ENCODE measurements at places on chromosomes 12 and 14.

GRCh38 chr12:90925562-90925961 lies 29.4 kb downstream of the CCER1 start:
- no peak for DNase-seq

- peak; percentile 89 for DNase-seq
Measured at GRCh38 chr14:34227834-34228649, 234.0 kb downstream of the SPTSSA start.

GRCh38 chr12:132668191-132669088 lies 18.7 kb downstream of the POLE start:
- DNase-seq = no peak

DNA sequence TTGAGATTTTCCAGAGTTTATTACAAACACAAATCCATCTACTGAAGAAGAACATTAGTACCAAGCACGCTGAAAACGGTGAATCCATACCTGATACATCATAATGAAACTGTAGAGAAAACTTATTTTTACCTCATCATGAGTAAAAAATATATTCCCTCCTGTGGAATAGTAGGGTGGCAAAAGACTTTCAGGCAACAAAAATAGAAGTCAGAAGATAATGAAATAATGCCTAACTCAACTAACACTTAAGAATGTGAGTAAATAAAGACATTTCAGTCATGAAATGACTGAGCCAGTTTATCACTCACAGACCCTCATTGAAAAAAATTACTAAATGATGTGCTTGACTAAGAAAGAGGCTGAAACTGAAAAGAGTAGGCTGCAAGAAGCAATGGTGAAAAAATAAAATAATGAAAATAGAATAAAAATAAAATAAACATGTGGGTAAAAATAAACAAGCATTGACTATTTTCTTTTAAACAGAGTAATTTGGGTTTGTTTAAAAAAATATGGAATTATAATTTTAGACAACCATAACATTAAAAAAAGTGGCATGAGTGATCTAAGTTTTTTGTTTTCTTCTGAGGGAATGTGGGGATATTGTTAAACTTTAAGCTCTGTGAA lies 148.6 kb downstream of the ASCL1 start:
- no peak for DNase-seq

GRCh38 chr12:2785017-2785416 lies 9.8 kb upstream of the FKBP4 start:
- no peak for DNase-seq

DNA sequence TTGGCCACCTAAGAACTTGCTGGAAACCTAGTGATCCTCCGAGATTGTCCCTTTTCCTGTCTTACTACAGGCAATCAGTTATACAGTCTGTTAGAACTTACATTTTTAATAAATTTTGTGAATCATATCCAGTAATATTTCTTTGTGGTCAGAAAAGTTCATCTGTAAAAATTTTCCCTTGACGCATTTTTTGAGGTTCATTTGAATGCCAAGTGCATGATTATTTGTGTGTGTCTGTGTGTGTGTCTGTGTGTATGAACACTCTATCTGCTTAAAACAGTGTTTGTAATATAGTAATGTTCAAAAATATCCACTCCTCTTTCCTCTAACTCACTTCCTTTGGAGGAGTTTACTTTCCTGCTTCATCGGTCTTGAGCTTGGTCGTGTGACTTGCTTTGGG lies 468.7 kb upstream of the FLRT2 start:
- no peak for DNase-seq

DNA sequence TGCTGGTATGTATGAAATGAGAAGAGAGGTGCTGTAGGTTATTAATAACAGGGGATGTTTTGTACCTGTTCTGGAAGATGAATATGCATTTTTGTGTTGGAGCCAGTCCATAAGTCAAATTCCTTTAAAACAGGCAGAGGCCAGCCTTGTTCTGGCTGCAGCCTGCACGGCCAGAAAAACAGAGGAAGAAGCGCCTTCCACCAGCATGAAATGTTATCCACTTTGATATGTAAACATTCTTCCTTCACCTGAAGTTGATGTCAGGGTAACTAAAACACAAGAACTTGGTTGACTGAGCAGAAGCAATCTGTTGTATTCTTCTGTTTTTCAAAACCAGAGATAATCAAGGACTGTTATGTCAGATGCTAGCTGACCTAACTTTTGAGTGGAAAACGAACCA lies 237.9 kb upstream of the PLEKHG7 start:
- DNase-seq = no peak

DNA sequence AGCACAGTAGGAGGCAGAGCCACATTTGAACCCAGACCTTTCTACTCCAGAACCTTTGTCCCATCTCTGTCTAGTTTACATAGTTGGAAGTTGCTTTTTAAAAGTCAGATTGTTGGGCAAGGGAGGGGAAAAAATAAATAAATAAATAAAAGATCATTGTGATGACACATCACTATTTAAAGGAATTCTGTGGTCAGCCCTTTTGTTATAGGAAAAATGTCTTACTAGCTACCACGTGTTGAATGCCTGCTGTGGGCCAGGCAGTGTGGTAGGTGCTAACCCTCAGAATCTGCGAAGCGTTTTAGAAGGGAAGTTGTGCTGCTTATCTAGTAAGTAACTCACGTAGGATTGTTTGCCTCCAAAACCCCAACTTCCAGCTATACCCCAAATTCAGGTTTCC lies 62.3 kb downstream of the BHLHE41 start:
- DNase-seq = peak; percentile 79

Data from astrocyte of the hippocampus (primary cell).